ENCODE measurements at places on chromosomes 1 and 21. TPM values are rescaled to one million over a fixed set of nuclear protein-coding genes. Genes with fewer than 3 reads are reported as not detected.
A peak's percentile ranks its signal among the peaks of the same experiment; 100 is the strongest.

GRCh38 chr21:45112371-45112770, 38.0 kb downstream of the ADARB1 start:
- H3K4me3 ChIP-seq = no peak overlapping the region
- no peaks in the 10 kb centered on the region for H3K36me3 ChIP-seq
- no peak for DNase-seq
- no peaks in the 10 kb centered on the region for H3K27me3 ChIP-seq
- peaks cover 6% of the 10 kb centered on the region for H3K4me1 ChIP-seq
- H3K27ac ChIP-seq = peak overlapping the region; percentile 57

- H3K27me3 ChIP-seq = peaks cover 3% of the 10 kb centered on the region
- no peak overlapping the region for H3K27ac ChIP-seq
- no peaks in the 10 kb centered on the region for H3K36me3 ChIP-seq
- H3K4me3 ChIP-seq = no peak overlapping the region
- peaks cover 8% of the 10 kb centered on the region for H3K4me1 ChIP-seq
- peak; percentile 68 for DNase-seq
Measured at GRCh38 chr1:14915356-14916054, 238.0 kb upstream of the TMEM51 start.

- DNase-seq = no peak
- no peaks in the 10 kb centered on the region for H3K27me3 ChIP-seq
Measured at GRCh38 chr1:77668924-77669449, 13.5 kb downstream of the ZZZ3 start.

DNA sequence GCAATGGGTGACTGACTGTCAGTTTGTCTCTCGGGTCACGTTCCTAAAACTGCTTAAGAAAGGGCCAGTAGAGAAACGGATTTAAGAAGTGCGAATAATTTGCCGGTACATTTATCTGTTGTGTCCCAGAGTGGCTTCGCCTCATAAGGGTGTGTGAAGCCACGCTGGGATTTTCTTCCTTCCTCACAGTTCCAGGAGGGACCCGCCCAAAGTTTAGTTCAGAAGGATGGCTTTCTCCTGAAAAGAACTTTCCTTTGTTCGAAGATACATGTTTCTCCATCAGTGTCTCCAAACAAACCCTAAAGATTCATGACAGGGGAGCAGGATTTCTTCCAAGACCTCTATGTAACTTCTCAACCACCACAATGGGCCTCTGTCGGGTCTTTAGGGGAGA, 49.8 kb downstream of the ADAMTS1 start:
- no peaks in the 10 kb centered on the region for H3K27me3 ChIP-seq
- no peak for DNase-seq

DNA sequence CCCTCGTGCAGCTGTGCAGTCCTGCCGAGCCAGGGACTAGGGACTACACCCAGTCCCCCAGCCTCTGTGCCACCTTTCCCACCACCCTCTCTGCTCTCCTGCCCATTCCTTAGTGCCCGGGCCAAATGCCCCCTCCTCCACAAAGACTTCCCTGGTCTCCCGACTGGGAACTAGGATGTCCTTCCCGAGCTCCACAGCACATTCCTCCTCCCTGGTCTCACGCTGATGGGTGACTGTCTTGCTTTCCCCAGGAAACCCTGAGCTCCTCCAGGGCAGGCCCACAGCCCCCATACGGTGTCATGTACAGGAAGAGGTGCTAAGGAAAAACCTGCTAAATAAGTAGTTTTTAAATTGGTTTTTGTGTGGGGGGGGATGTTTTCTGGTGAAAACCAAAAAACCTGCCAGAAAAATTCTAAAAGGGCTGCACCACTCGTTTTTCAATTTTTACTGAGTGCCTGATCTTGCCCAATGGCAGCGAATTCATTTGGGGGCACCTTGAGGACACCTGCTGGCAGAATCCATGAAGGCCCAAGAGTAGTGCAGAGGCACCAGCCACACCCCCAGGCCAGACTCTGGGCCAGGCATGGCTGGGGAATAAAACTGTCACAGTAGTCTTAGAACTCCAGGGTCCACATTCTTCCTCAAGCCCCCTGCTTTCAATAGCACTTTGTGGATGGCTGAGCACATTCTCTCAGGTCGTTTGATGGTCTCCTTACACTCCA, 50.4 kb downstream of the GLIS1 start:
- H3K36me3 ChIP-seq = no peaks in the 10 kb centered on the region
- H3K4me3 ChIP-seq = no peak overlapping the region
- peaks cover 35% of the 10 kb centered on the region for H3K27me3 ChIP-seq

DNA sequence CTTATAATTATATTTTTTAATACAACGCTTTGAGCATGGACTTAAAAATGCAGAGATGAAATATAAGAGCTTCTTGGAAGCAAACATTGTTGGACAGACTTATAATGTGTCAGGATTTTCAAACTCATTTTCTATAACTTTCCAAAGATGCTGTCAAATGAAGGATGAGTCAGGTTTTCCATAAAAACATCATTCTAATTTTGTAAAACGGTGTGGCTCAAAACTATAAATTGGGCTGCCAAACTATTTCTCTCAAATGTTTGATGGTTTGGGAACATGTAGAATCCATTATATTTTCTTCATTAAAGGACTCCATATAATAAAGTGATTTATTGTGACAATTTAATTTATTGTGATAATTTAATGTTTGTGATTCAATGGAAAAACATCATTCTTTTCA, 511.2 kb downstream of the USP25 start:
- no peak for DNase-seq
- H3K4me3 ChIP-seq = no peak overlapping the region
- no peaks in the 10 kb centered on the region for H3K27me3 ChIP-seq
- no peak overlapping the region for H3K27ac ChIP-seq
- H3K36me3 ChIP-seq = peaks cover 6% of the 10 kb centered on the region
- H3K4me1 ChIP-seq = peaks cover 9% of the 10 kb centered on the region

DNA sequence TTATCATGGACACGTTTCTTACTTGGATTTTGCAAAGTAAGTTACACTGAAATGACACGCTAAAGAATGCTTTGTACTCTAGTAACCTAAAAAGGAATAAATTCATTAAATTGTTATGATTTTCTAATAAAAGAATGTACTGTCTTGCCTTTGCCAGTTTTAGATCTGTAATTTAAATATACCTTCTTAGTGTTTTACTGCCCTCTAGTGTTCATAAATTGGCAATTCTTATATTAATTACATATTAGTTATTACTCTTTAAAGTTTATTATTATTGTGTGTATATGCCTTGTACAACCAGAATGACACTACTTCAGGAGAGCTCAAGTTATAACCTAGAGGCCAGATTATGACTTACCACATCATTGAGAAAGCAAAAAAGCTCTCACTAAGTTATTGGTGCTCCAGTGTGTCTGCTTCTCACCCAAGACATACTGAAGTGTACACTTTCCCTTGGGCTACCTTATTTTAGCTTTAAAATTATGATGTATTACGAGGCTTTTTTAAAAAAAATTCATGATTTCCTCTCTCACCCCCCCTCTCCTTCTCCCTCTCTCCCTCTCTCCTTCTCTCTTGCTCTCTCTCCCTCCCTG, 169.9 kb downstream of the HS2ST1 start:
- no peak for DNase-seq
- no peaks in the 10 kb centered on the region for H3K27me3 ChIP-seq
- H3K27ac ChIP-seq = no peak overlapping the region

GRCh38 chr1:176049582-176049981, 157.5 kb downstream of the COP1 start:
- H3K27ac ChIP-seq = no peak overlapping the region
- peaks cover 2% of the 10 kb centered on the region for H3K36me3 ChIP-seq
- no peaks in the 10 kb centered on the region for H3K27me3 ChIP-seq
- no peak overlapping the region for H3K4me3 ChIP-seq
- peaks cover 8% of the 10 kb centered on the region for H3K4me1 ChIP-seq
- no peak for DNase-seq

DNA sequence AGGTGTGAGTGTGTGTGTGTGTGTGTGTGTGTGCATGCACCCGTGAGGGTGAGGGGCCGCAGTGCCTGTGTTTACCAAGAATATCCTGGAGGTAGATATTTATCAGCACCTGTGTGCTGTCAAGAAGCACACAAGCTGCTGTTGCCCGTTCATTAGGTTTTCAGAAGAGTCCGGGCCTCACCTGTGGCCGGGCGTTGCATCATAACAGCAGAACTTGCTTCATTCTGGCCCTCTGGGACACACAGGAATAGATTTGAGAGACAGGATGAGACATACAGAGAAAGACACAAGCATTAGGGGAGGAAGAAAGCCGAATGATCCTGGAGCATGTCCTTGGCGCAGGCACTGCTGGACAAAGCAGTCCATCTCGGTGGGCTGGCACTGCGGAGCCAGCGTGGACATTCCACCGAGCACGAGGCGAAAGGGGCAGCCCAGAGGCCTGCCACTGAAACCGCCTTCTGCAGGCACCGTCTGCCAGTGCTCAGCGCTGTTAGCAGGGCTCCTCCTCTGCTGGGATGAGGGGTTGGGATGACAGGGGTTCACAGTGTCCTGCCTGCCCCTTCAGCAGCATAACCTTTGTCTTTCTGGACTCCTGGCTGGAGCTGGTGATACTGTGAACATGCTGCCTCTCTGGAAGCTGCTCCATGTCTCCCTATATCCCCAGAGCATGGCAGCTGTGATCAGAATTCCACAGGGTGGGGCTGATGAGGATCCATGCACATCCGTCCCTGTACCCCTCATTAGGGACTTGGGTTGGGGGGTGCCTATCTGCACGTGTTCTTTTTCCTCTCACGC, 81.1 kb downstream of the PEX14 start:
- no peaks in the 10 kb centered on the region for H3K36me3 ChIP-seq
- H3K4me1 ChIP-seq = peaks cover 49% of the 10 kb centered on the region
- no peak for DNase-seq

DNA sequence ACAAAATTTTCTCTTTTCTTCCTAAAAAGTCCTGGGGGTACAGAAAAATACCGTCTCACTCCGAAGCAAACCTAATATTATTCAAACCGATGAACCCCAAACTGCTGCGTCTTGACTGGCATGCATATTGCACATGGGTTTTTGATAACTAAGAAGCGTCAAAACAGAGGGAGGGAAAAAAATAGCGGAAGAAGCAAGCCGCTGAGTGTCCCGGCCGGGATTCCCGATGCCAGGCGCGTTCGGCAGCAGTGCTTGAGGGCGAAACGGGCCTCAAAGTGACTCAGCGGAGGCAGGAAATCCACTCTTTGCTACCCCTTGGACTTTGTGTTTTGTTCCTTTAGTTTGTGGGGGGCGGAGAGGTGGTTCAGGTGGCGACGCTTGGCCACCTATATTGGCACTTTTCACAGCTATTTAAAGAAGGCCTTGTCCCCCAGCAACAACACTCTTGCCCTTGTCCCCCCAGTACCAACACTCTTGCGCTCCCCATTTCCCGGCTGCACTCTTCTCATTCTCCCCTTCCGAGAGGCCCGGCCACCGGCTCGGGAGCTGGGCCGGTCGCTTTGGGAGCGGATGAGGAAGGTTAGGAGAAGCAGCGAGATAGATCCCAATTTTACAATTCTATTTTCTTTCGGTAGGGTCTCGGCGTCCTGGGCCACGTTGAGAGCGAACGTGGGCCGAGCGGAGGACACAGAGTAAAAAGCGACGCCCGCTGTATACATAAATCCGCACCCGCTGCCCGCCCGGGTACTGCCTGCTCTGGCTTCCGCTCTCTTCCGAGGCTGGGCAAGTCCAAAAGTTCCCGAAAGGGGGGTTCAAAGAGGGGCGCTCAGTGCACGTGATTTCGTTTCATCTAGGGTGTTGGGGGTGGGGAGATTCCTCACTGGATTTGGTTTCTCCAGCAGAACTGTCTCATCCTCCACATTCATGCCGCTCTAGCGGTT, 2.5 kb downstream of the LMX1A start:
- no peak overlapping the region for H3K27ac ChIP-seq
- peaks cover 97% of the 10 kb centered on the region for H3K27me3 ChIP-seq
- DNase-seq = no peak
- H3K4me3 ChIP-seq = peak overlapping the region; percentile 41
- peaks cover 26% of the 10 kb centered on the region for H3K4me1 ChIP-seq

DNA sequence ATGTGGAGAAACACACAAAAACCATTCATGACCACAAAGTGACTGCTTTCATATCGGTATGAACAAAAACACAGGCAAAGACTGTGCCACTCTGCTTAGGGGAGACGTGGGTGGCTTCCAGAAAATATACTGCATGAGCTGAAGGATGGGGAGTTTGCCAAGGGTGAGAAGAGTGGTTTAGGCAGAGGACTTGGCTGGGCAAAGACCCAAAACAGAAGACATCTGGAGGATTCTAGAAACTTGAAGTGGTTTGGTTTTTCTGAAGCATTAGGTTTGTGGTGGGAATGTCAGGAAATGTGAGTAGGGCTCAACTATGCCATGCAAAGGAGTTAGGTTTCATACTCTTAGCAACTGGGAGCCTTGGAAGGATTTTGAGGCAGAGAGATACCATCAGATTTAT, 26.6 kb upstream of the DNM3 start:
- H3K4me1 ChIP-seq = peaks cover 11% of the 10 kb centered on the region
- H3K4me3 ChIP-seq = no peak overlapping the region
- no peaks in the 10 kb centered on the region for H3K27me3 ChIP-seq
- H3K36me3 ChIP-seq = no peaks in the 10 kb centered on the region
- H3K27ac ChIP-seq = no peak overlapping the region
- DNase-seq = no peak

DNA sequence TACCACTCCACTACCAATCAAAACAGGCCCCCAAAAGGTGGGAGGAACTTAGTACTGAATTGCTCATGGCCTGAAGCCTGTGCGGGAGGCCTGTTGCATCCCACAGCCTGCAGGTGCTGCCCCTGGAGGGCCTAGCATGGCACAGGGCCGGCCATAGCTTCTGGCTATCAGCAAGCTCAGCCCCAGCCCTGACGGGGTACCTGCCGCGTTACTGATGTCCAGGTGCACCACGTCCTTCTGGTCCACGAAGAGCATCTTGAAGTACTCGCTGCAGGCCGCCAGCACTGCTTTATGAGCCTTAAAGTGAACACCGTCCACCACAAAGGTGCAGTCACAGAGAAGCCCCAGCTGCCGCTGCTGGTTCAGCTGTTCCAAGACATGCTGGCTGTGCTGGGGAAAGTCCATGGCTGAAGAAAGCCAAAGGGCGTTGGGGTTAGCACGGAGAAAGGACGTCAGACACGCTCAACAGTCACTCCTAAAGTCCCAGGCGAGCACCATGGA, 27.8 kb downstream of the ZBTB17 start:
- no peak for DNase-seq
- H3K4me1 ChIP-seq = peaks cover 24% of the 10 kb centered on the region
- no peaks in the 10 kb centered on the region for H3K27me3 ChIP-seq
- H3K36me3 ChIP-seq = peaks cover 9% of the 10 kb centered on the region

The FAM229A gene
- 7.7 TPM for total RNA-seq

The TSPEAR gene
- not detected for total RNA-seq

The PTPRC gene
- not detected for total RNA-seq

Data from neural crest cell (in vitro differentiated cells).